ENCODE measurements at places on chromosomes 11 and 22.

DNA sequence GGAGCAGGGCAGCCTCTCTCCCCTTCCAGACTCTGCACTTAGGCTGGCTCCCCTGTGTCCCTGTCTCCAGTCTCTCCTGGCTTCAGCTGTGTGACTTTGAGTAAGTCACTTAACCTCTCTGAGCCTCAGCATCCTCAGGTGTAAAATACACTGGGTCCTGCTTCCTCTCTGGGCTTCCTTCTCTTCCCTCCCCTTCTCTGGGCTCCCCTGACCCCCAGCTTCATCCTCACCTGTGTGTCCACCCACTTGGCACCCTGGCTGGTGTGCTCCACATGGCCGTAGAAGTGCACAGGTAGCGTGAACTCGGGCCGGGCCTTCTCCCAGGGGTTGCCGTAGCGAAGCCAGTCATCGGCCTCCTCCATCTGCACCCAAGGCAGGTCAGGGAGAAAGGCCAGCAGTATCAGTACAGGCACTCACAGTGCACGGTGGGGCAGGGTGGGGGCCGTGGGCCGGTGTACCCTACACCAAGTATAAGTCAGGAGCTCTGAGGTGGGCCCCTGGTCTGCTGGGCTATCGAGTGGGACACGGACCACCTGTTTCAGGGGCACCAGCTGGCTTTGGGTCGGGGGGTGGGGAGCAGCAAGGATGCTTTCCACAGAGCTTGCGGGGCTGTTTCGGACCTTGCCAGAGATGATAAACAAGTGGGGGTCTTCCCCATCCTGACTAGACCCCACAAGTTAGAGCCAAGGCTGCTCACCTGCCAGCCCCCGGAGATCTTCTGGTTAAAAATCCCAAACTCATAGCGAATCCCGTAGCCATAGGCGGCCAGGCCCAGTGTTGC is 2.0 kb downstream of the PYGM start:
- no peak for DNase-seq

DNA sequence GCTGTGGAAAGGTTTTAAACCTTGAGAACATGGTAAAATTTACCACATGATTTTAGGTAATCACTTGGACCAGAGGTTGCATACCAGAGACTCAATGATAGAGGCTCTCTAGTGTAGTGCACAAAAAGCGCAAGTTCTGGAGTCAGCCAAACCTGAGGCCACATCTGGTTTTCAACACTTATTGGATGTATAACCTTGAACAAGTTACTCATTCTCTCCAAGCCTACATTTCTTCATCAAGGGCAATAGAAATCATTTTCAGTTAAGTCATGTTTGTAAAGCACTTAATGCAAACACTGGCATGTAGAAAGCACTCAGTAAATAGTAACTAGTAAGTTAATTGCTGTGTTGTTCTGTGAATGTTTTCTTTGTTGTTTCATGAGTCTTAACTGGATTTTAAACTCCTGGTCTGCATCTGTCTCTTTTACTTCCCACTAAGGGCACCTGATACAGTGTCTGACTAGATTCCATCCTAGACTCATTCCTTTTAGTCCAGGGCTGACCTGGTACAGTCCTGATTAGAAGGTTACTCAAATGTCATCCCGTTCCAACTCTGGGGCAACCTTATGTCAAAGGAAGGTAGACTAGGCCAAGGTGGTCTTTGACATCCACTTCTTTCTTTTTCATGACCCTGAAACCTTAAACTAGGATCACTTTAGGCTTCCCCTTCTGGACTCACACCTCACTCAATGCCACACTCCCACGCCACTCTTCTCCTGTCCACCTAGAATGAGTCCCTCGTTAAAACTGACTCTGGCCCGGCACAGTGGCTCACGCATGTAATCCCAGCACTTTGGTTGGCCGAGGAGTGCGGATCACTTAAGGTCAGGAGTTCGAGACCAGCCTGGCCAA is 34.5 kb upstream of the EED start:
- DNase-seq = no peak

GRCh38 chr11:94933223-94934130 is 39.9 kb downstream of the CWC15 start:
- peak; percentile 92 for DNase-seq

DNA sequence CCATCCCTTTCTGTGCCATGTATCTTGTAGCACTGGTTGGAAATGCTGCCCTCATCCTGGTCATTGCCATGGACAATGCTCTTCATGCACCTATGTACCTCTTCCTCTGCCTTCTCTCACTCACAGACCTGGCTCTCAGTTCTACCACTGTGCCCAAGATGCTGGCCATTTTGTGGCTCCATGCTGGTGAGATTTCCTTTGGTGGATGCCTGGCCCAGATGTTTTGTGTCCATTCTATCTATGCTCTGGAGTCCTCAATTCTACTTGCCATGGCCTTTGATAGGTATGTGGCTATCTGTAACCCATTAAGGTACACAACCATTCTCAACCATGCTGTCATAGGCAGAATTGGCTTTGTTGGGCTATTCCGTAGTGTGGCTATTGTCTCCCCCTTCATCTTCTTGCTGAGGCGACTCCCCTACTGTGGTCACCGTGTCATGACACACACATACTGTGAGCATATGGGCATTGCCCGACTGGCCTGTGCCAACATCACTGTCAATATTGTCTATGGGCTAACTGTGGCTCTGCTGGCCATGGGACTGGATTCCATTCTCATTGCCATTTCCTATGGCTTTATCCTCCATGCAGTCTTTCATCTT is 414 bp downstream of the OR52D1 start:
- no peak for DNase-seq

DNA sequence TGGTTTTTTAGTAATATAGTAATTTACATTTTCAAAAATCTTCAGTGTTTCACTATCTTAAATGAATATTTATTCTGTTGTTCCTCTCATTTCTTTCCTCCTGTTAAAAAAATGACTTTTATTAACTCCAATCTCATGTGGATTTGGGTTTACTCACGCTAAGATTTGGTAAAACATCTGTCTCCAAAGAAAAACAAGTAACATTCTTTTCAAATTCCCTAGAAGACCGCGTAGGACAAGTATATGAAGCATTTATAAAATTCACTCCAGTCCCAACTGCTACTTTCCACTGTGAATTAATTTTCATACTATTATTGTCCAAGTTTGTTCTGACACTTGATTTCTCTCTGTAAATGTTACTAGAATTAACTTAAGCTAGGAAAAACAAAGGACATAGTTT is 26.2 kb downstream of the SBF2 start:
- no peak for DNase-seq

DNA sequence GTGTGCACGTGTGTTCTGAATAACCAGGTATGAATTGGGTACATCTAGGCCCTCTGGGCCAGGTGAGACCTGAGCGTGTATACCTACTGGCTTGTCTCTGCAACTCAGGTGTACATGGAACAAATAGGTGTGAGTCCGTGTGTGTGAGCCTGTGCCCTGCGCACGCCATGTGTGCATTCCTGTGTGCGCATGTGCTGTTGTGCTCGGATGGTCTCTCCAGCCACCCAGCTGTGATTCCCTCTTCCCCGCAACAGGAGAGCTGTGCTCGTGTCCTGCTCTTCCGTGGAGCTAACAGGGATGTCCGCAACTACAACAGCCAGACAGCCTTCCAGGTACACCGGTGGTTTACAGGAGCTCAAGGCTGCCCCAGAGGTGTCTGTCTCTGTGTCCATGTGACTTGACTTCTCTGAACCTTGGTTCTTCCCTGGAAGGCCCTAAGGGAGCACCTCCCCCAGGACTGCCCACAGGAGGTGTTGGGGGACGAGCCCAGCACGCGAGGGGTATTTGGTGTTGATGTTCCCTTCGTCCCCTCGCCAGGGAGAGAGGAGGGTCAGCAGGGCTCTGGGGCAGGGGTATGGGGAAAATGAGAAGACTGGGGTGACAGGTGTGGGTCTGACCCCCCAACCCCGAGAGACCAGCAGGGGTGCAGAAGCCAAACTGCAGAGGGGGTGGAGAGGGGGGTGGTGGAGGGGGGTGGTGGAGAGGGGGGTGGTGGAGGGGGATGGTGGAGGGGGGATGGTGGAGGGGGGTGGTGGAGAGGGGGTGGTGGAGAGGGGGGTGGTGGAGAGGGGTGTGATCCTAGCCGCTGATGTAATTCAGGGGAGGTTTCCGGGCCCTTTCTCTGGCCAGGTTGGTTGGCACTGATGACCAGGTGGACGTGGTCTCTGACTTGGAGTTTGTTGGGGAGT is 10.7 kb downstream of the SHANK3 start:
- no peak for DNase-seq

DNA sequence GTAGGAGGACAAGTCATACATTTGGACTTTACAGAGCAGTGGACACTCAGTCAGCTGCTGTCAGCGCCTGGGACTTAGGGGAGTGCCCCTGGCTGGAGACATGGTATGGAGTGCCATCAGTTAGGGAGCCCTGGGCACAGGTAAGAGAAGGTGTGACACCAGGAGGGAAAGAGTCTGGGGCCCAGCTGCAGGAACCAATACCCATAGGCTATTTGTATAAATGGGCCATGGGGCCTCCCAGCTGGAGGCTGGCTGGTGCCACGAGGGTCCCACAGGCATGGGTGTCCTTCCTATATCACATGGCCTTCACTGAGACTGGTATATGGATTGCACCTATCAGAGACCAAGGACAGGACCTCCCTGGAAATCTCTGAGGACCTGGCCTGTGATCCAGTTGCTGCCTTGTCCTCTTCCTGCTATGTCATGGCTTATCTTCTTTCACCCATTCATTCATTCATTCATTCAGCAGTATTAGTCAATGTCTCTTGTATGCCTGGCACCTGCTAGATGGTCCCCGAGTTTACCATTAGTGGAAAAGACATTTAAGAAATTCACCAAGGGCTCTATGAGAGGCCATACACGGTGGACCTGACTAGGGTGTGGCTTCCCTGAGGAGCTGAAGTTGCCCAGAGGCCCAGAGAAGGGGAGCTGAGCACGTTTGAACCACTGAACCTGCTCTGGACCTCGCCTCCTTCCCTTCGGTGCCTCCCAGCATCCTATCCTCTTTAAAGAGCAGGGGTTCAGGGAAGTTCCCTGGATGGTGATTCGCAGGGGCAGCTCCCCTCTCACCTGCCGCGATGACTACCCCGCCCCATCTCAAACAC is 850 bp upstream of the MIF start:
- no peak for DNase-seq

- no peak for DNase-seq
Measured at GRCh38 chr11:115085461-115086210, 407.3 kb downstream of the NXPE2 start.

- DNase-seq = no peak
Measured at GRCh38 chr11:18608376-18608775, 8.8 kb downstream of the MISFA start.

DNA sequence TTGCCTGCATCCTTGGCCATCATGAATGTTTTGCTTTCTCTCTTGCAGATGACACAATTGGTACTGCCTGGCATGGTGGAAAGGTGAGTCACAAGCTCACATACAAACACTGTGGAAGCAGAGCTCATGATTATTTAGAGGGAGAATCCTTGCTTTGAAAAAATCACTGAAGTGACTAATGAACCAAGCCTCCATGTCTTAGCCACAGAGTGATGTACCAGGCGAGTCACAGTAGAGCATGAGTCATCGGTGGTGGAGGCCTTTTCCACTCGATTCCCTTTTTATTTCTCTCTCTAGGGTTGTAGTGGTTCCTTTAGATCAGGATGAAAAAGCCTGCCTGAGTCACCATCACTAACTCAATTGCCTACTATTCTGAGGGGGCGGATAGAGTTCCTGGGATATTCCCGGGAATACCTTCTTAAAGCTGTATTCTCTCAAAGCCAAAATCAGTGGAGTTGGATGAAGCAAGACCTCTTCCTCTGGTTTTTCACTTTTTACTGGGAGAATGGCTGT is 49.6 kb upstream of the ALKBH3 start:
- DNase-seq = peak; percentile 87

- DNase-seq = no peak
Measured at GRCh38 chr11:1921574-1922141, 2.2 kb downstream of the TNNT3 start.

- no peak for DNase-seq
Measured at GRCh38 chr11:70933981-70934583, 318.3 kb downstream of the SHANK2 start.

GRCh38 chr11:16337421-16338213 is 18.7 kb downstream of the SOX6 start:
- DNase-seq = no peak

- no peak for DNase-seq
Measured at GRCh38 chr11:34278693-34279297, 79.0 kb downstream of the ABTB2 start.

DNA sequence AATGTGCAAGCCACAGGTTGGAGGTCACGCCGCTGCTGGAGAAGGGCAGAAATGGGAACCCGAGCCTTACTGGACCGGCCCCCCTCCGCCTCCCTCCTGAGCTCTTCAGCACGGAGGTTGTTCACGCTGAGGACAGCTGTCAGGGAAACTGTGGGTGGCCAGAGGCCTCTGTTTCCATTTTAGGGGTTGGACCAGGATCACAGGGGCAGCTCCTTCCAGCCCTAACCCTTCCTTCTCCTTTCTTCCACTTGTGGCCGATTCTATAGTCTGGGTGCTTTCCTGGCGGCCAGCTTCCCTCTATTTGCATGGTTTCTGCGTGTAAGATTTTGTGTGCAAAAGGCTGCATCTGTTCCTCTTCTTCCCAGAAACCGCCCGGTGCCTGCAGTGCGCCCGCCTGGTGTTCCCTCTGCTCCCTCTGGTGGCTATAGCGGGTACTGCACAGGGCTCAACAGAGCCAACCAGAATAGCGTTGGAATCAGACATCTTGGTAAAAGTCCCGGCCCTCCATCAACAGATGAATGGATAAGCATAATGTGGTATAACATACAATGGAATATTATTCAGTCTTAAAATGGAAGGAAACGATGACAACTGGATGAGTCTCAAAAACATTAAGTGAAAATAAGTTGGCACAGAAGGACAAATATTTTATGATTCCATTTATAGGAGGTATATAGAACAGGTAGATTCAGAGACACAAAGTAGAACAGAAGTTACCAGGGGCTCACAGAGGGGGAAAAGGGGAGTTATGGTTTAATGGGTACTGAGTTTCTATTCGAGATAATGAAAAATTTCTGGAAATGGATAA is 8.4 kb upstream of the SLC22A8 start:
- DNase-seq = peak; percentile 67

DNA sequence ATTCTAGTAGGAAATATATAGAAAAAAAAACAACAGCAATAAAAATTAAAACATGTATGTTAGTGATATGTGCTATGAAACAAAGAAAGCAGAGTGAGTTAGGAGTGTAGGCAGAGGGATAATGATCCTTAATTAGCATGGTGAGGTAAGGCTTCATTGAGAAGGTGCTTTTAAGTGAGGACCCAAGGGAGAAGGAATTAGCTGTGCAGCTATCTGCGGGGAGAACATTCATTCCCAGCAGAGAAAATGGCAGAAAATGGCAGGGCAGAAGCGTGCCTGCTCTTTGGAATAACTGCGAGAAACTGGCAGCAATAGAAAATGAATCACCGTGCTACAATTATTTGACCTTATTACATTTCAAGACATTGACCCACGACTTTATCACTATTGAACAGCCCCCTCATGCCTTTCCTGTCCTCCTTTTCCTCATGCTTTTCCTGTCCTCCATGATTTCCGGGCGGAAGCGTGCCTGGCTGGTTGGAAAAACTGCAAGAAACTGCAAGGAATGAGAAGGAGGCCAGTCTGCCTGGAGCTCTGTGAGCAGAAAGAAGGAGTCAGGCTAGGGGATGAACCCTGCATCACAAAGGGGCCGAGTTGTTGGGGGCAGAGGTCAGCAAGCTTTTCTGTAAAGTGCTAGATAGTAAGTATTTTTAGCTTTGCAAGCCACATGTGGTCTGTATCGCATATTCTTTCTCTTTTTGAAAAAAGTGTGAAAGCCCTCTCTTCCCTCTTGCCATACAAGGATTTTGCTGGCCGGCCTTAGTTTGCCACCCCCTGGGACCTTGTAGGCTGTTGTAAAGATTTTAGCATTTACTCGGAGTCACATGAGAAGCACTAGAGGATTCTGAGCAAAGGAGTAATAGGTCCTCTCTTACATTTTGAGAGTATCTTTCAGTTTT is 37.1 kb upstream of the SWAP70 start:
- no peak for DNase-seq
